Activated CD8-positive, alpha-beta memory T cell treated with anti-CD3 and anti-CD28 coated beads for 24 hours (primary cell): ENCODE measurements at places on chromosomes 1 and 21.

- DNase-seq: no peak
Measured at GRCh38 chr1:173395762-173396161, 81.4 kb upstream of the PRDX6 start.

DNA sequence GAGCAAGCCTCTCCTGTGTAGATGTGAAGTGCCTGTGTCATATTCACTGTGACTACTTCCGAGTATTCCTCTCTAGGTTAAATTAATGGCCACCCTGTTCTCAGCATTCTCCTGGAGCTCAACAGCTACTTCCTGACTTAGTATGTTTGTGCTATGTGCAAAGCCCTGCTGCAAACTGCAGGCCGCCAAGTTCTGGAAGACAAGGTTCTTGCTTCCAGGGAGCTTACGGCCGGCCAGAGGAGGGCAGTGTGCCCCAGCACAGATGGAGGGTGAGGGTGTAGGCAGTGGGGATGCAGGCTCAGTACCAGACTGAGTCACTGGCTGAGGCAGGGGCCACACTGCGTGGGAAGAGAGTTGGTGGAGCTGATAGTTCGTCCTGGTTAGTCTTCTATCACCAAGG lies 43.2 kb downstream of the ELK4 start:
- peak; percentile 58 for DNase-seq

DNA sequence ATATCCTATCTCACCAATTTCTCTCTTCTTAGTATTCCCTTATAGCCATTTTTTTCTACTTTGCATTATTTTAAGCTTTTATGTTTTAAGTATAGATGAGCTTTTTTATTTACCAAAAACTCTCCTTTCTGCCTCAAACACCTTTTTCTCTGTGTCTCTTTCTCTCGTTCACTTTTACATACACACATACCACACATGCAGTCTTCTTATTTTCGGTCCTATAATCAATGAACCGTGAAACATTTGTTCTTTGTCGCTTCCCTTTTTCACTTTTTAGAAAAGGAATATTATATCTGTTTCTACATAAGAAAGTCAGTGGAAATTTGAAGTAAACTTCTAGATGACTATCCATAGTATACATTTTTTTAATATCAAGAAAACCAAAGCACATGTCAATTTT lies 183.2 kb downstream of the MRPL39 start:
- DNase-seq: no peak

DNA sequence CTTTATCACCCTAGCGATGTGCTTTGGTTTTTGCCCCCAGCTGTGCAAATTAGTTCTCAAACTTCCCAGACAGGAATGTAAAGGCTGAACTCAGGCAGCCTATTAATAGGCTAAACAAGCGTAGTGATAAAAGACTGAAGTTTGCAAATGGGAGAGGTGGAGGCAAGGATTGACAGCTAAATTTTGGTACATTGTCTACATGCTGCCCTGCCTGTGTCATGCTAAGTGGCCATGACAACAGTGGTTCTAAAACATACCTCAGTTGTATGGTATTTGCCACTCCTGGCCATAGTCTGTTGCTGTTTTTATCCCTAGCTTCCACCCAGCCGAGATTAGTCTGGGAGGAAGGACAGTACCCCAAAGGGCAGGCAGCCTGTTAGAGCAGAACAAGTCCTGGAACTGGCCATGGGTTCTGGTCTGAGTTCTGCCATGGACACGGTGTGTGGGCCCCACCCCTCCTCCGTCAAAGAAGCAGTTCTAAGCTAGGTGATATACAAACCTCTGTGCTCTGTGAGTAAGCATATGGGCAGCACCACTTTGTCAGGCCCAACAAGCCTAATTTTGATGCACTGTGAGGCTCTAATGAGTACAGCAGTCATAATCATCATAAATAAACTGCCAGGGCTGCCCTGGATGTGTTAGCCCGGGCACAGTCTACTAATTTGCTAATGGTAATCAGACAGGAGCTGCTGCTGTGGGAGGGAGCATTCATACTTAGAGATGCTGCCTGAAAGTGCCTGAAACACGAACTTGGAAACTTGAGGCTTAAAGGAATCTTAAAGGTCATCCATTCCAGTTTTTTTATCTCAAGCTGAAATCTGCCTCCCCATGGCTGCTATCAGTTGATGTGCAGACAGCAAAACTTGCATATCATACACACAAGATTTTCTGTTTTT lies 177.1 kb downstream of the HHAT start:
- no peak for DNase-seq

DNA sequence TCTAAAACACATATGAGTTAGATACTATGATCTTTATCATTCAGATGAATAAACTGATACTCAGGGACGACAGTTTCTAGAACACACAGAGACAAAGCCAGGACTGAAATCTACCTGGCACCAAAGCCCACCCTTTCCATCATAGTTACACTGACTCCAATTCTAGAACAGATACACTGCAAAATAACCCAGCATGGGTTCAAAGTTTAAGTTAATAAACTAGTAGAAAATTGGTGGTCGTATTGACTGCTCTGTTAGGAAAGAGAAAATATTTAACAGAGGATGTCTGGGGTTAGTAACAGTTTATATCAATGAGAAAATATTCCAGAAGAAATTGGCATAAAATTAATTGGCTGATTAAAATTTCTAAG lies 60.8 kb upstream of the BCL9 start:
- no peak for DNase-seq

DNA sequence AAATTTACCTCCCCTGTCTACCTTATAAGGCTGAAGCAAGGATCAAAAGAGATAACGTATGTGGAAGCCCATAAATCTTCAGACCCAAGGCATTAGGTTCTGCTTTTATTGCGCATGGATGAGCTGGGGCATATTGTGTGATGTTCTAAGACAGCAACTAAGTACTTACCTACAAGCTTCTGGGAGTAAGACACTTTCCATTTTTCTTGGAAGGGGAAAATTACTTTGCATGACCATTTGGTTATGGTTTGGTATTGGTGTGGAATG lies 21.1 kb downstream of the LMOD1 start:
- no peak for DNase-seq

- peak; percentile 92 for DNase-seq
Measured at GRCh38 chr1:161038523-161039153, at the start of gene TSTD1. TSS of gene TSTD1 (minus strand) at chr1:161038964. CDS start at chr1:161038889, 75 bp downstream.

DNA sequence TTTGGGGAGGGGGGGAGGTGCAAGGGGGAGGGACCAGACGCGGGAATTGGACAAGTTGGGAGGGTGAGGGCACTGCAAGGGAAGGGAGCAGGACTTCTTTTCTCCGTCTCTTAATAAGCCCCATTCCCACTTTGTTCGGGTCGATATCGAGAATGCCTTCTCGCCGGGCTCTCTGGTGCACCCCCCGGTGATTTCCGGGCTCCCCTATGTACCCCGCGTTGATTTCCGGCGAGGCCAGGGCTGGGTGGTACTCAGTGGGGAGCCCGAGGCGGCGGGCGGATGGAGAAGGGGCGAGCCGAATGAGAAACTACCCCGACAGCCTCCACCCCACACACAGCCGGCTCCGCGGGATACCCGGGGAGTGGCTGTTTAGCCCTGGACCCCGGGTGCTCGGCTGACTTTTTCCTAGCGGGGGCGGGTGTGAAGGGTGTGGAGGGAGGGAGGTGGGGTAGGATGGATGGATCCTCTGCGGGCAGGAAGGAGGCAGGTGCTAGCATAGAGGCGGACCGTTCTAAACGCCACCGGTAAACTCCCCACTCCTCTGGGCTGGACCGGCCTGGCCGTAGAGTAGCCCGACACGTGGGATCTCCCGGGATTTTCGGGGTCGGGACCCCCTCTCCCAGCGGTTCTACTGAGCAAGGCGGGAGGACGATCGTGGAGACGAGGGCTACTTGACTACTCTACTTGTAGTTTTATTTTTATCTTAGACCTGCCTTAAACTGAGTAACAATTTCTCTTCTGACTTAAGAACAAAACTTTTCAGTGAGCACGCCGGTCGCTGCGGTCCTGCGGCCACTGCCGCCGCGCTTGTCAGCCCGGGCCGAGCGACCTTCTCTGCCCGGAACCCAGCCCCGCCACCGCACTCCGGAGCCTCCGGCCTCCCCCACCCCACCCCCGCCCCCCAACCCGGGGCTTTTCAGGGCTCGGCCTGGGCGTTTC lies 1.0 kb downstream of the RNF220 start:
- DNase-seq: peak; percentile 73

GRCh38 chr1:38005195-38006007 lies at the start of gene FHL3:
TSS of gene FHL3 (minus strand) at chr1:38005514. CDS start at chr1:37999412, 6,102 bp downstream.
- peak; percentile 79 for DNase-seq

DNA sequence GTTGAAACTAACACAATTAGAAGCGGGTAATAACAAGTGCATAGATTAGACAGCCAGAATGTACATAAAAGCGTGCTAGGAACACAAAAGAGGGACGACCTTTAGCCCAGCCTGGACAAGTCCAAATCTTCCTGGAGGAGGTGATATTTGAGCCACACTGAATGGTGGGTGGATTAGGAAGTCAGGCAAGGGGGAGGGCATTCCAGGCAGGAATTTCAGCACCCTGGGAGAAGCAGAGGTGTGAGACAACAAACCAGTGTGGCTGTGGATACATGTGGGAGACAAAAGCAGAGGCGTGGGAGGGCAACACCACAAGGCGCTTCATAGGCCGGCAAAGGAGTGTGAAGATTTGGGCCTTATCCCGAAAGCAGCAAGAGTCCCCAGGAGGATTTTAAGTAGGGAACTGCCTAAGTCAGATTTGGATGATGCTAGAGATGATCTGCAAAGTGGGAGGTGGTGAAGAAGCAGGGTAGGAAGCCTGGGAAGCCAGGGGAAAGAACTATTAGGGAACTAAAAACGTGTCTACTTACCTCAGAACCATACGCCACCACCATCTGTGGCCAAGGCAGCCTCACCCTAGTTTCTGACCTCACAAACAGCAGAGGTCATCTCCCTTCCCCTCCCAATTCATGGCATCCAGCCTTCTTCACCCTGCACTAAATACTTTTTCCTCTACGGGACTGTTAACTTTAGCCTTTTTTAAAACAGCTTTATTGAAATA lies 81.8 kb downstream of the GLUL start:
- DNase-seq: no peak

GRCh38 chr1:97252925-97253324 lies 531.3 kb downstream of the PTBP2 start:
- no peak for DNase-seq

DNA sequence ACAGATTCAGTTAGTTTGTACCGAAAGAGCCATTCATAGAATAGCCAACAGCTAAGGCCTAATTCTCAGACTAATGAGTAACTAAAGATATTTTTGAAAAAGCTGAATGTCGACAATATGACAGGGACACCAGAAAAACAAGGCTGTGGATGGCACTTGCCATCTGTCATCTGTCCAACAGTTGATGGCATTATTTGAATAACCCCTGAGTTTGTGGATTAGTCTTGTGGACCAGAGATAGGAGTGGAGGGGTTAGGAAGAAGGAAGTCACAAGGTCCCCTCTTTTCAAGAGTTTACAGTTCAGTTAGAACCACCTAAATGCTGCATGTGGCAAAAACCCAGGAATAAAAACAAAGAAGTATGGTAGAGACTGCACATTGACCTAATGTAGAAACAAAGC lies 356.5 kb upstream of the DUSP10 start:
- no peak for DNase-seq

DNA sequence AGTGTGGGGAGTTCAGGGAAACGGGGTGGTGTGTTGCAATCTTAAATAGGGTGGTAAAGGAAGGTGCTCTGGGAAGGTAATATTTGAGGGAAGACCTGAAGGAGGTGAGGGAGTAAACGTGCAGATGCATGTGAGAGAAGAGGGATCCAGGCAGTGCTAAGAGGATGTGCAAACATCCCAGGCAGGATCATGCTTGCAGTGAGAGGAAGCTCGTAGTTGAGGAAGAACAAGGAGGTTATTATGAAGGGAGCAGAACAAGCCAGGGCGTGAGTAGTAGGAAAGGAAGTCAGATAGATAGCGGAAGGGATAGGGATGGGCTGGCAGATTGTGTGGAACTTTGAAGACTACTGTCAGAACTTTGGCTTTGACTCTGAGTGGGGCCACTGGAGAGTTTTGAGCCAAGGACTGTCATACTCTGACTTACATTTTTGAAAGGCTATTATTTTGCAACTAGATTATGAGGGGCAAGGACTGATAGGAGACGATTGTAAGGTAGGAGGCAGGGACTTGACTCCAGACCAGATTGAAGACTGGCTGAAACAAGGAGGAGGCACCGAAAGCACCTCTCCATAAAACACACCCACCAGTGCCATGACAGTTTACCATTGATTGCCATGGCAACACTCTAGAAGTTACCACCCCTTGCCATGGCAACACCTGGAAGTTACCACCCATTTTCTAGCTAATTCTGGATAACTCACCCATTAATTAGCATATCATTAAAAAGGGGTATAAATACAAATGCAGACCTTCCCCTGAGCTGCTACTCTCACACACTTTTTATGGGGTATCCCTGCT lies 67.0 kb downstream of the XCL2 start:
- DNase-seq: no peak

- no peak for DNase-seq
Measured at GRCh38 chr1:101964708-101965107, 32.0 kb downstream of the OLFM3 start.

DNA sequence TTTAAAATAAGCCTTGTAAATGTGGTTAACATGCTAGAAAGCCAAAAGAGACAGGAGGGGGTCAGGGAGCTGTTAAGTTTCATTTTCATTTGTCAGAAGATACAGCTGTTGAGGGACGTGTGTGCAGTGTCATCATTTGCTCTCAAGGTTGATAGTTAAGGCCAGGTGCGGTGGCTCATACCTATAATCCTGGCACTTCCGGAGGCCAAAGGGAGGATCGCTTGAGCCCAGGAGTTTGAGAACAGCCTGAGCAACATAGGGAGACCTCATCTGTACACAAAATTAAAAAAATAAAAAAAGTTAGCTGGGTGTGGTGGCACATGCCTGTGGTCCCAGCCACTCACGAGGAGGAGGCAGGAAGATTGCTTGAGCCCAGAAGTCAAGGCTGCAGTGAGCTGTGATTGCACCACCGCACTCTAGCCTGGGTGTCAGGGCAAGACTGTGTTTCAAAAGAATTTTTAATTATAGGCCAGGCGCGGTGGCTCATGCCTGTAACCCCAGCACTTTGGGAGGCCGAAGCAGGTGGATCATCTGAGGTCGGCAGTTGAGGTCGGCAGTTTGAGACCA lies 22.7 kb downstream of the ZBTB8OS start:
- DNase-seq: peak; percentile 53

DNA sequence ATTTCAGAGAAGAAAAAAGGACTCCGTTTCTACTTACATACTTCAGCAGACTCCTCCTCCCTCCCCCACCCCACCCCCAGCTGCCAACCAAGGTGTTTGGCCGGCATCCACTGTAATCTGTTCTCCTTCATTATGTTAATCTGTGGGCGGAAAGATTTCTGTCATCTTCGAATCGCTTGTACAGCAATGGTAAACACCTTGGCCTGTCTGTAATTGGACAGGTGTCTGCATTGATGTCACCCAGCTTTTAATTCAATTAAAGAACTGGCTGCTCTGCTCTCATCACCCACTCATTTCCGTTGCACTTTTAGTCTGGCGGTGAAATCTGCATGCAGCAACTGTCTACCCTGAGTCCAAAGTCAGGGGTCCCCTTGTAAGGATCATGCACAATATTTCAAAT lies 368.6 kb downstream of the USH2A start:
- no peak for DNase-seq

DNA sequence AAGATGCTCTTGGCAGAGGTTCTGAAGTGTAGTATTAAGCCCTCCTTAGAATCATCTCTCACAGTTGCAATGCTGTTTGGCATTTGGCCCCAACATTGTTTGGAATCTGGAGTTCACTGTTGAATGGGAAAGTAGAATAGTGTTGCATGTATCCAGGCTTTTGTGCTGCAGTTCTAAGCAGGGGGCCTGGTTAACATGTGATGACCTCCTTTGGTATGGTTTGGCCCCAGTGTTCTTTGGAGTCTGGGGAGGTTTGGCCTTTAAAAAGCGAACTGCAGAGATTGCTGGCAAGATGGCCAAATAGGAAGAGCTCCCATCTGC lies 61.8 kb upstream of the PLD5 start:
- DNase-seq: no peak
